Stimulated activated CD8-positive, alpha-beta memory T cell treated with anti-CD3 and anti-CD28 coated beads, Interleukin-7, amount 100 ng/mL, for 1 hour (primary cell): ENCODE measurements at places on chromosomes 4 and X.

DNA sequence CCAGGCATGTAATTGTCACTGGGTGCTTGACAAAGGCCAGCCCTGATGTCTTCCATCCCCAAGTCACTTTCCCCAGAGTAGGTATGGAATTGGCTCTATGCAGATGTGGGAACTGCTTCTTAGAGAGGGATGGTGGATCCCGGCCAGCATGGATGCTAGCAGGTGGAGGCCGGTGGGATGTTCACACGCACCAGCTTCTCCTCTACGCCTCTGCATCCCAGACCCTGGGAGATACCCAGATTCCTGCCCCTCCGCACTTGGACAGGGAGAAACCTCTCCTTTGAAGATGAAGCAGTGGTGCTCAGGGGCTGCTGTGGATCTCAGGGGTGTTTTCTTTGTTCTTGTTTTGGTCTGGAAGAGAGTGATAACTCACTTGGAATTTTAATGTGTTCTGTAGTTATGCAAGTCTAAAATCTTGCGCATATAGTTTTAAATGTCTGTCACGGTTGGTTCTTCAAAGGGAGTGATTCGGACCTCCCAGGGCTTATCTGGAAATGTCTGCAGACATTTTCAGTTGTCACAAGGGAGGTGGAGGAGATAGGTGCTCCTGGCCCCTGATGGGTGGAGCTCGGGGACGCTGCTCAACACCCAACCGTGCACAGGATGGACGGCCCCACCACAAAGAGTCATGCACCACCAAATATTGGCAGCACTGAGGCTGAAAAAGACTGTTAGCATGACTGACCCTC, 308.0 kb downstream of the DHRSX start:
- no peak for DNase-seq

- no peak for DNase-seq
Observed at GRCh38 chr4:112673686-112674085, 36.7 kb downstream of the LARP7 start.

DNA sequence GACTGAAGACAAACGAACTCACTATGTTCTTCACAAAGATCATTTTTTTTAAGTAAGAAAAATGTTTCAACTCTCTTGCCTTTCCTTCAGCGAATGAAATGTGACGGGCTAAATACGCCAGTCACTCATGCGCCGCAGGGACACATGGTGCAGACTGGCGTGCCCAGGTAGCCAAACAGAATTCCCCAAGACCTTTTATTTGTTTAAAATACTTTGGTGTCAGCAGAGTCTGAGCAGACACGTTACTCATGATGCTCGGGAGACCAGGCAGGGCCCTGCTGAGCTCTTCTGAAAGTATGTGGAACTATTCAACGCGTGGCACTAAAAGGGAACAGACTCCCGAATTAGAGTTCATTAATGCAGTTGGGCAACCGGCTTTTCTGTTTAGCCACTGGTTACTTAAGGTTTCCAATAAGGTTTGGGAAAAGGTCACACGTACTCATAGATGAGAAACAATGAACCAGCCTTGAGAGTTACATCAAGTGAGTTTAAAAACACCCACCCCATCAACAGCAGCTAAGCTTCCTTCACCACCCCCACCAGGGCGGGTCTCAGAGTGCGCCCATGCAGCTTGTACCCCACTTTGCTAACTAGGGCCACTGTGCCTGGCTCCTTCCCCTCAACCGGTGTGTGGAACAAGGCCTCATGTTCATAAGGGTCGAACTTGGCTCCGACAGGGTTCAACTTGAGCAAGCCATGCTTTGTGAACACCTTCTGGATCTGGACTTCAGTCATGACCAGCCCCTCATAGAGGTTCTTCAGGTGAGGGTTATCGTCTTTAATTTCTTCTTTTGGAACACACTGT, 7.3 kb downstream of the GRPEL1 start:
- no peak for DNase-seq

DNA sequence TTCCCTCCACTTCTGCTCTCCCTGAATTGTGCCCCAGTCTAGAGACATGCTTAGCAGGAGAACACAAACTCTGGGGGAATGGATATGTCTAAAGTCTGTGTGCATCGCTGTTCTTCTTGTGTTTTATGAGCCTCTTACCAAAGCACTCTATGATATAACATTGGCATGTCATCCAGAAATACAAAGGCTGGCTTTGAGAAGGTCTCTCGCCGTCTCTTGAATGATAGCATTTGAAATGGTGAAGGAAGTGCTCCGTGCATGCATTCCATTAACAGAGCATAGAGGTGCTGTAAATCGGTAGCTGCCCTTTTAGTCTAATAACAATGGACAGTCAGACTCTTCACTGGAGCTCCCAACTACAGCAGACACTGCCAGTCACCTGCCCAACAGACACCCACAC, 7.1 kb upstream of the FAM149A start:
- DNase-seq: no peak
